ENCODE measurements at places on chromosomes 4 and X.

DNA sequence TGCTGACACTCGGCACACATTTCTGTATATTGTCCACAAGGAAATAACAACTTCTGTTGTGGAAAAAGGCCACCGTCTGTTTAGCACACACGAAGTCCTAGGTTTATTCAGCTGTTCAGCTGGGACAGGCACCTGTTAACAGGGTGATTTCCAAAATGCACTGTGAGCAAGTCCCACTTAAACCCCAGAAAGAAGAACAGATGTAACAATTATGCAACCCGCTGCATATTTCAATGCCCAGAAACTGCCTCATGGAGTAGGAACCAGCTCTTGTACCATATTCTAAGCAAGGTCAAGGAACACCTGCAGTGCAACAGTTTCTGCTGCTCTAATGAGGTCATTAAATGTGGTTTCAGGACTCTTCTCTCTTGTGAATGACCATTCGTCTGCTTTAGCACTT is 77.1 kb downstream of the GEMIN8 start:
- H3K4me1 ChIP-seq = no peaks in the 10 kb centered on the region
- no peak overlapping the region for H3K4me3 ChIP-seq
- no peaks in the 10 kb centered on the region for H3K36me3 ChIP-seq
- peaks cover 31% of the 10 kb centered on the region for H3K27me3 ChIP-seq

DNA sequence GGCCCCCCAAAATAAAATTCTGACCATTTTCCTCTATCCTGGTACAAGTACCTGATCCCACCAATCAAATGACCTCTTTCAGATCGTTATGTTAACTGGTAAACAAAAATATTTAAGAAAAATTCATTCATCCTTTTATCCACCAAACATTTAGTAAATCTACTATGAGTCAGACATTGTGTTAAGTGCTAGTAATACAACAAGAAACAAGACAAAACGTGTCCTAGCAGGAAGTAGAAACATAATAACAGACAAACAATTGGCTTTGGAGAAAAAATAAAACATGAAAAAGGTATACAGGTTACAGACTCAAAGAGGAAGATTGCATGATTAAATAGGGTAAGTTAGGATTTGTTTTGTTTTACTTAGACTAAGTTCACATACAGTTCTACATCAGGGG is 43.7 kb downstream of the ANTXR2 start:
- no peak overlapping the region for H3K4me3 ChIP-seq
- no peak for DNase-seq
- no peaks in the 10 kb centered on the region for H3K36me3 ChIP-seq
- H3K4me1 ChIP-seq = peaks cover 3% of the 10 kb centered on the region
- no peak overlapping the region for H3K27ac ChIP-seq
- H3K27me3 ChIP-seq = no peaks in the 10 kb centered on the region

DNA sequence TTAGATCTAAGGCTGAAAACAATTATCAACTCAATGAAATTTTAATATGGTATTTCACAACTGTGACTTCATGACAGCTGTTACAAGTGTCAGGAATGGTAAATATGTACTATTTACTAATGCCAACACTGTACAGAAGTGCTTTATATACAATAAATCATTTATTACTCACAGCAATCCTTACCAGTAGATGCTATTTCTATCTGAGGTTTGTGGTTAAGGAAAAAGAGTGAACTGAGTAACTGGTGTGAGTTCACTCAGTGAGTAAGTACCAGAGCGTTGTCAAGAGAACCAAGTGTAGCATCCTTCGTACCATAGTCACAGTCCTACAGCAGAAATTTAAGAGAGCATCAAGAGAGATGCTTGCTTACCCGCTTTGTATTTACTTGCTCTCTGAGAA is 23.3 kb downstream of the MTHFD2L start:
- H3K27ac ChIP-seq = no peak overlapping the region
- no peak for DNase-seq
- H3K4me3 ChIP-seq = no peak overlapping the region
- no peaks in the 10 kb centered on the region for H3K36me3 ChIP-seq
- no peaks in the 10 kb centered on the region for H3K4me1 ChIP-seq

DNA sequence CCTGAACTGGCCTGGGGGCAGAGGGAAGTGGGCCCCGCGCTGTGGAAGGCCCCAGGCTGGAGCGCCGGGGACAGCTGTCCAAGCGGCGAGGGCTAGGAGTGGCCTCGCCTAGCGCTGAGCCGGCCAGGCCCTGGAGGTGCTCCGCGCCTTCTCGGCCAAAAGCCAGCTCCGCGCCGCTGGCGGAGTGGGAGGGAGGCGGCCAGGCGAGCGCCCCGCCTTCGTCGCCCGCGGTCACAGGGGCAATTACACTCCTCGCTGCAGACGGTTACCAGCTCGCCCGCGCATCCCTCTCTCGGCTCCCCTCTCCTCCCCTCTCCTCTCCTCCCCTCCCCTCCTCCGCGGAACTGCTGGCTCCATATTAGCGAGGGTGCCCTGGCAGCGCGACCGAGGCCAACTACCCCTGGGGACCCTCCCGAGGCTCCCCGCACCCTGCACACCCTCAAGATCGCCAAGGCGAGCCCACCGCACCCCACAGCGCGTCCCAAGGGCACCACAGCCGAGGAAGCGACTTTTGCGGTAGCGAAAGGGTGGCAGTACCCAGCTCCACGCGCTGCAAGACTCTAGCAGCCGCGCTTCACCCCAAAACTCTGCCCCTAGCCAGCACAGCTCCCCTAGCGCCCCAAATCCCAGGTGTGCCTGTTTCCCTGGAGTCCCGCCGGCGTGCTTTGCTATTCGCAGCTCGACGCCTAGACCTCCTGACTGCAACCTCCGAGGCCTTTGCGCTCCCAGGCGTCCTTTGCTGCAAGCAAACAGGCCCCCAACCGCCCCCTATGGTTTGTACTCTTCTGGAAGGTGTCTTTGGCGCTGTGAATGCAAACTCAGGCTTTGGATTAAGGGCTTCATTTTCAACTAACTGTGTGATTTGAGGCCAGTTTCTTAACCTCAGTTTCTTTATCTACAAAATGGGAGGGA is 91.4 kb downstream of the BCOR start:
- H3K4me3 ChIP-seq = peak overlapping the region; percentile 42
- DNase-seq = no peak
- no peaks in the 10 kb centered on the region for H3K36me3 ChIP-seq

- no peaks in the 10 kb centered on the region for H3K36me3 ChIP-seq
- DNase-seq = no peak
Measured at GRCh38 chrX:105725228-105725627, 97.1 kb upstream of the NRK start.

DNA sequence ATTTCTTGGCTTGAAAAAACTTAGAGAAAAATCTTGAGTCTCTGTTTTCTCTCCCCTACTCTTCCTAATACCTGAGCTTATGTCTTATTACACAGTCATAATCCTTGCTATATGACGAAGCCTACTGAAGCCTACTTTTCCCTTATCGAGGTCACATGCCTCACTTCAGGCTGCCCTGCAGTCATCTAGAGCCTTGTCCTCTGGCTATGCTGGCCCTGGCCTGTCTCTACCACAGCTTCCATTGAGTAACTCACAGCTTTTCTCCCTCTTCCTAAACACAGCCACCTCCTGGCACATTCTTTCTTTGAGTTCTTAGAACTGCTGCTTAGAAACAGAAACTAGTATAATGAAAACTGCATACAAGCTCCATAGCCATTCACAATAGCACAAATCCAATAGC is 1698.3 kb downstream of the STIM2 start:
- H3K4me3 ChIP-seq = no peak overlapping the region
- H3K27me3 ChIP-seq = no peaks in the 10 kb centered on the region
- H3K27ac ChIP-seq = no peak overlapping the region
- H3K36me3 ChIP-seq = no peaks in the 10 kb centered on the region
- H3K4me1 ChIP-seq = no peaks in the 10 kb centered on the region

GRCh38 chr4:22454955-22455354 is 60.9 kb downstream of the ADGRA3 start:
- H3K4me3 ChIP-seq = no peak overlapping the region
- H3K36me3 ChIP-seq = no peaks in the 10 kb centered on the region
- H3K27ac ChIP-seq = no peak overlapping the region
- no peak for DNase-seq
- H3K27me3 ChIP-seq = no peaks in the 10 kb centered on the region
- H3K4me1 ChIP-seq = no peaks in the 10 kb centered on the region

- no peak for DNase-seq
- H3K4me1 ChIP-seq = no peaks in the 10 kb centered on the region
- H3K36me3 ChIP-seq = no peaks in the 10 kb centered on the region
- H3K27me3 ChIP-seq = no peaks in the 10 kb centered on the region
Measured at GRCh38 chrX:151974336-151975227, at the start of gene GABRE. GABRE (minus strand) TSS chrX:151974676; CDS start chrX:151974625, 51 bp downstream.

GRCh38 chrX:31837445-31838049 is 765.7 kb upstream of the FTHL17 start:
- no peak for DNase-seq
- no peaks in the 10 kb centered on the region for H3K27me3 ChIP-seq
- no peaks in the 10 kb centered on the region for H3K4me1 ChIP-seq

- no peaks in the 10 kb centered on the region for H3K27me3 ChIP-seq
- no peak overlapping the region for H3K4me3 ChIP-seq
- no peaks in the 10 kb centered on the region for H3K4me1 ChIP-seq
- H3K27ac ChIP-seq = no peak overlapping the region
- DNase-seq = no peak
Measured at GRCh38 chrX:116267511-116268040, 97.0 kb downstream of the AGTR2 start.

DNA sequence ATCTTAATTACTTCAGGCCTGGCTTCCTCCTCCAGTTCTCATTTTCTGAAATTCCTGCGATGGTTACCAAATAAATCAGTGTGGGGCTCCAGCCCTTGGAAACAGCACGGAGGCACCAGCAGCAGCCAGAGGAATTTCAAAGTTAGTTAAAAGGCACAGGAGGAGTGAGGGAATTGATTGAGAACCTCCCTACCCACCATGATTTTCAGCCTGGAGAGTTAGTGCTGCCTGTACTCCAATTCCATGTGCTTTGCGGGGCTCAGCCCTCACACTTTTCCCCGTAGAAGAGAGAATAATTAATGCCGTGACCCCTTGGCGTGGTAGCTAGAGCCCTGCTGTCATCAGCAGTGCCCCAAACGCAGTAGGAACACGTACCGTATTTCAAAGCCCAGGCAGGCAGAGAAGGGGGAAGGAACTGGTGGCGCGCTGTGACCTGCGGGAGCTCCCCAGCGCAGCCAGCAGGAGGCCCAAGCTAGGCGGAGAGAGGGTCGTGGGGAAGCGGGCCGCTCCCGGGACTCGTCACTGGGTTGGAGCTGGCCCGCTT is 84.0 kb upstream of the IGFBP7 start:
- H3K36me3 ChIP-seq = no peaks in the 10 kb centered on the region
- no peaks in the 10 kb centered on the region for H3K4me1 ChIP-seq
- H3K27ac ChIP-seq = no peak overlapping the region
- H3K27me3 ChIP-seq = no peaks in the 10 kb centered on the region
- H3K4me3 ChIP-seq = no peak overlapping the region
- no peak for DNase-seq

- no peak overlapping the region for H3K27ac ChIP-seq
- no peak overlapping the region for H3K4me3 ChIP-seq
- no peaks in the 10 kb centered on the region for H3K27me3 ChIP-seq
- DNase-seq = no peak
Measured at GRCh38 chr4:187665086-187665485, 330.5 kb upstream of the ZFP42 start.

DNA sequence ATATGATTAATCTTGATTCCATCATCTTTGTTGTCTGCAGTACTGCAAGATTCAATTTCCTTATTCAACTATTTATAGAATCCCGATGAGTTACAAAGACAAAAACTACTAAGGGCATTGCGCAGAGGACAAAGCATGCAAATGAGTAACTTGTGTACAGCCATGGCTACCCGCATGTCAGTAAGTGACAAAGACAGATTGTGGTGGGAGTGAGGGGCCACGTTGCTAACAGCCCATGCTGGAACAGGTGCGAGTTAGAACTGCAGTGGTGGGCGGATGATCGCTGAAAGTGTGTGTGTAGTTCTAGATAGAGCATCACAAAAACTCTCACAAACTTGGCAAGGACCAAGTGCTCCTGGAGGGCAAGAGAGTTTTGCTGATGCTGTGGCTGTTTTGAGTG is 49.5 kb downstream of the ACOX3 start:
- DNase-seq = no peak
- H3K36me3 ChIP-seq = peaks cover 8% of the 10 kb centered on the region
- H3K4me1 ChIP-seq = no peaks in the 10 kb centered on the region
- H3K27me3 ChIP-seq = no peaks in the 10 kb centered on the region

DNA sequence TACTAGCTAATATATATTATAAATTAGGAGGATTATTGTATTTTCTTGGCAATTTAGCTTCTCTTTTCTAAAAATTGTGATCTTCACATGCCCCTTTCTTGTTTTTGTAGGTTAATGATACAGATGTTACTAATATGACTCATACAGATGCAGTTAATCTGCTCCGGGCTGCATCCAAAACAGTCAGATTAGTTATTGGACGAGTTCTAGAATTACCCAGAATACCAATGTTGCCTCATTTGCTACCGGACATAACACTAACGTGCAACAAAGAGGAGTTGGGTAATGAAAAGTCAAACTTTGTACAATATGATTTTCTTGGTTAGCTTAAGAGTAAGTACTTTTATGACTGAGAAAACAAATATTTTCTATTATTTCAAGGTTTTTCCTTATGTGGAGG is 74.1 kb downstream of the SLC10A6 start:
- H3K4me1 ChIP-seq = no peaks in the 10 kb centered on the region
- no peak overlapping the region for H3K27ac ChIP-seq
- no peak for DNase-seq
- H3K27me3 ChIP-seq = no peaks in the 10 kb centered on the region
- no peaks in the 10 kb centered on the region for H3K36me3 ChIP-seq

GRCh38 chr4:79632114-79632513 is 224.1 kb upstream of the GK2 start:
- no peaks in the 10 kb centered on the region for H3K27me3 ChIP-seq
- H3K27ac ChIP-seq = no peak overlapping the region
- no peaks in the 10 kb centered on the region for H3K4me1 ChIP-seq
- no peak for DNase-seq
- H3K36me3 ChIP-seq = no peaks in the 10 kb centered on the region

DNA sequence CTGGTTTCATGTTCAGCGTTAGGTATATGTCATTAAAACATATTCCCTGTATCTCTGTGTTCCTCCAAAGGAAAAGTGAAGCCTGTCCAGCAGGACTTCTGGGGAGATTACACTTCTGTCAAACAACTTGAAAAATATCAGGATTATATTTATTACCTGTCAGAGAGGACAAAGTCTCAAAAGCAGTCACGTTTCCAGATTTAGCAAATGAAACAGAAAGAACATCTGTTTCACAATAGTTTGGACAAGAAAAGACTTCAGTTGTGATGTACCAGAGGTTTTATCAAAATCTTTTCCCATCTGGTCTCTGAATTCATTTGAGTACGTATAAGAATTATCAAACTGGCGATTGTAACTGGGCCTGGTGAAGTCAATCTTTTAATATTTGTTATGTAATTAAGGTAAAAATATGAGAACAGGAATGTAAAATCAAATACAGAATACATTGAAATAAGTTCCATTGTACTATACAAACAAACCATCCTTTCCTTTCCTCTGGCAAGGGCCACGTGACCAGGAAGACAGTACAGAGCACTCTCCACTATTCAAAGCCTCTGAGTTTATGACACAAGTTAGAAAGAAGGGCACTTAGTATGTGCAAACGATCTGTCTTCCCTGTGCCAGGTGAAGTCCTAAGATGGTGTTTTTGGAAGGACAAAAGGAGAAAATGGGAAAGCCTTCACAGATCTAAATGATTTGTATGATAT is 3.2 kb downstream of the CASP3 start:
- DNase-seq = no peak
- no peaks in the 10 kb centered on the region for H3K27me3 ChIP-seq
- H3K4me3 ChIP-seq = no peak overlapping the region
- H3K27ac ChIP-seq = no peak overlapping the region
- peaks cover 11% of the 10 kb centered on the region for H3K4me1 ChIP-seq

Data from breast epithelium (tissue), 4 donors.